ENCODE measurements at places on chromosomes 5 and 9.

- no peak for DNase-seq
Measured at GRCh38 chr5:138289296-138289695, 14.9 kb upstream of the GFRA3 start.

DNA sequence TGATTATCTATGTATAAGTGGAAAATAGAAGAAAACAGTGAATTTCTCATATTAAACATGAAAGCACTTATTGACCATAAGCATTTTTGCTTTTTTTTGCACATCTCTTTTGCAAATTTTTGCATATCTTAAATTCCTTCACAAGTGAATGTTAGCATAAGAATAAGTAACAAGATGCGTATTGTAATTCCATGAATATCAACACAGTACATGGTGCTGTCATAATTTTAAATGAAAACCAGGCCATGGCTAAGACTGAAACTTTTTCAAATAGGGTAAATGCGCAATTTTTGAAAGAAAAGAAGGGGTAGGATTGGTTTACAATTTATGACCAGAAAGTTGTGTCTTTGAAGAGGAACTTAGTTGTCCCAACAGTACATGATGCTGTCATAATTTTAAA is 17.0 kb downstream of the FAM13B start:
- DNase-seq: no peak

DNA sequence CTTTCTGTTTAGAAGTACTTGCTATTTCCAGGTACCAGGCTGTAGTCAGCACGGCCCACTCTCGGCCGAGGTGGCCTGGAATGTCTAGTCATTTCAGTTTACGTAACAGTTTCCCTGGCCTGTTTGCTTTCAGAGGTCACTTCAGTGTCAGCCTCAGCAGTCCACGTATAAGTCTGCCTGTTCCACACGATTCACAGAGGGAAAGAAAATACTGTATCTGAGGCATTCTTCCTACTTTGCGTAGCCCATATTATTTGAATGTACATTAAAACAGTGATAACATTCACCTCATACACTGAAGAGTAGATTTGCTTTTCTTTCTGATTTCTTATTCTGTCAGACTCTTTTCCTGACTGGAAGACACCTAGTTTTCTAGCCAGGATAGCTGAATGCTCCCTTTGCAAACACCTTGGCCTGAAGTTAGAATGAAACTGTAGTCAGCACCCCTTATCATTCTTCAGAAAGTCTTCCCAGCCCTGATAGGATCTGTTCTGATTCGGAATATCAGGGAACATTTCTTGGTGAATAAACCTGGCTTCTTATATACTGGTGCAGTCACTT is 140.9 kb downstream of the AOPEP start:
- peak; percentile 80 for DNase-seq

- DNase-seq: no peak
Measured at GRCh38 chr9:13967011-13967410, 346.9 kb downstream of the NFIB start.

DNA sequence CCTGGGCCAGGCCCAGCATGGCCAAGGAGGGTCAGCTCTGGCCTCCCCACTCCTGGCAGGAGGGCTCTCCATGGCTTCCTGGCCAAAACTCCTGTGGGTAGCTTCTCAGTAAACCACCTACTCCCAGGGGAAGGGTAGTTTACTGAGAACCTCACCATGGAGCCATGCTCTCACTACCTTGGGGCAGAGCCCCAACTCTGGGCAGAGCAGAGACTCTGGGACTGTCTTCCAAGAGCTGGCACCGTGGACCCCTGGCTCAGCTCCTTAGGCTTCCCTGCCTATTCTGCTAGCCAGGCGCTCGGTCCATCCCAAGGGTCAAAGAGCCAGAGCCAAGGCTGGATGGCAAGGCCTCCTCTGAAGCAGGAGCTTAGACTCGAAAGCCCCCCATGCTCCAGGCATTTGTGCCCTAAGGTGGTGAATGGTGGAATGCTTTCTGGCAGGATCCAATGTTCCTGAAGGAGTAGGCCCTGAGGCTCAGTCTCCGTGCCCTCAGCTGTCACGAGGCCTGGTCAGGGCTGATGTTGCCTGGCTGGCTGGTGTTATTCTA is 19.6 kb downstream of the TCF7 start:
- no peak for DNase-seq

- DNase-seq: peak; percentile 66
Measured at GRCh38 chr9:133113949-133114885, 6.8 kb downstream of the RALGDS start.
